ENCODE measurements at places on chromosomes 4 and X.

GRCh38 chr4:157143369-157143768 lies 67.4 kb downstream of the GLRB start:
- DNase-seq, result no peak

- no peak for DNase-seq
Observed at GRCh38 chr4:1193206-1194009, 21.0 kb upstream of the SPON2 start.

DNA sequence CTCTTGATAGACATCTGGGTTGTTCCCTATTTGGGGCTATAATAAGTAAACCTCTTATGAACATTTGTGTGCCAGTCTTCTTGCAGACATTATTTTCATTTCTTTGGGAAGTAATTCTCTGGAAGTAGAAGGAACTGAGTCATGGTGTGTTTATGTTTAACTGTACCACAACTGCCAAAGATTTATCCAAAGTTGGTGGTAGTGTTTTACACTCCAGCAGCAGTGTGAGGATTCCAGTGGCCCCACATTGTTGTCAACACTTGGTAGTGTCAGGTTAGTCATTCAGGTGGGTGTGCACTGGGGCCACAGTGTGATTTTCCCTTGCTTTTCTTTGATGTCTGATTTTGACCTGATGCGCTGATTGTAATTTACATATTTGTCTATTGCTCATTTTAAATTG lies 5.0 kb upstream of the UVSSA start:
- no peak for DNase-seq

DNA sequence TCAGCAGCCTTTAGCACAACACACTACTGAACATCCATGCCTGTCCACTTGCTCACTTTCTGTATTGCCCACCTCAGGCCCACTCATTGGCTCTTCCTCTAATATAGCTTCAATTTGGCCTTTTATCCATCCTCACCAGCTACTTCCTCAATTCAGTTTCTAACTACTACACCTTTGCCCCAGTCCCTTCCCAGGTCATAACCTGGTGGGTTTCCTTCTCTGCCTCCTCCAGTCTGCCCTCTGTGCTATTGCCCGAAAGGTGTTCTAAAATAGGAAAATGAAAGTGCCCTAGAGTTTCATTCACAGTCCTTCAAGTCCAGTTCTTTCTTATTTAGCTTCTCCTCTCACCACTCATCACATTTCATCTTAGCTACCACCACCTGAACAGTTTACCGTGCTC lies 23.1 kb downstream of the MOSPD2 start:
- DNase-seq, result no peak

GRCh38 chrX:150352114-150352513 lies 11.0 kb upstream of the MAMLD1 start:
- DNase-seq, result no peak

DNA sequence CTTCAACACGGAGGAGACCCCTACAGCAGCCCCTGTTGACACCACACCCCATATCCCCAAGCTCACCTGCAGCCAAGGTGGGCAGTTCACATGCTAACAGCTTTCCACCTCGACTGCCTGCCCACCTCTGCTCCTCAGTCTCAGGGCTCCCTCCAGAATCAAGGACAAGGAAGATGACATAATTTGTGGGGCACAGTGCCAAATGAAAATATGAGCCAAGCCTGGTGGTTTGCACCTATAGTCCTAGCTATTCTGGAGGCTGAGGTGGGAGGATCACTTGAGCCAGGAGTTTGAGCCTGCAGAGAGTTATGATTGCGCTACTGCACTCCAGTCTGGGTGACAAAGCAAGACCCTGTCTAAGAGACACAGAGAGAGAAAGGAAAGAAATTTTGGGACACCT lies 516.3 kb downstream of the BCOR start:
- no peak for DNase-seq
